PC-9 (cell line): ENCODE measurements at places on chromosomes 7 and 10.

DNA sequence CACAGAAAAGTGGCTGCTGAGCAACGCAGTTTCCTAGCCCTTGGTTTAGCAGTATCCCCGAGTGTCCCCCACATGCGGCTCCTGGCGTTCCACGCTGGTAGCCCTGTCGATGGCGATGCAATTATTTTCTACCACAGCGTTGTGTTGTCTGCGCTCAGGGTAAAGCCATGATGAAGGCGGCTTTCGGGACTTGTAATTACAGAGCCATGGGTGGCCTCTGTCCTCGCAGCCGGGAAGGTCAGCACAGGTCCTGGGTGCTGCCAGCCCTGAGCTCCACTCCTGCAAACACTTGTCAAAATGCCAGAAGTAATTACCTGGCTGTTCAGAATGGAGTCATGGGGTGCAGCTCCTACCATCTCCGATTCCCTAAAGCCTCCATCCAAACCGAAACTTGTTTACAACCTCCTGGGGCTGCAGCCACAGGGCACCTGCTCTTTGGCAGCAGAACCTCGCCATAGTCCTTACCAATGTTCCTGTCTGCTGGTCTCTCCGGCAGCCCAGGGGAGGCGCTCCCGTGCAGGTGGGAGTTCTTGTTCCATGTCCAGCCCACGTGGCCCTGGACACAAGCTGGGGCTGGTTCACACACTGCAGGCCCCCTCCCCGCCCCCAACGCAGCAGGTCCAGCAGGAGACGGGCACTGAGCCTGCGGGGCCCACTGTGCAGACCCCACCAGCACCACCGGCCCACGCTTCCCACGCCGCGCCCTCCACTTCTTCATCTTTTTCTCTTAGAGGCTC, 512.6 kb downstream of the PTPRN2 start:
- H3K27ac ChIP-seq: no peak overlapping the region
- H3K27me3 ChIP-seq: peaks cover 83% of the 10 kb centered on the region
- no peak for DNase-seq
- H3K36me3 ChIP-seq: no peaks in the 10 kb centered on the region
- no peak overlapping the region for H3K4me3 ChIP-seq

DNA sequence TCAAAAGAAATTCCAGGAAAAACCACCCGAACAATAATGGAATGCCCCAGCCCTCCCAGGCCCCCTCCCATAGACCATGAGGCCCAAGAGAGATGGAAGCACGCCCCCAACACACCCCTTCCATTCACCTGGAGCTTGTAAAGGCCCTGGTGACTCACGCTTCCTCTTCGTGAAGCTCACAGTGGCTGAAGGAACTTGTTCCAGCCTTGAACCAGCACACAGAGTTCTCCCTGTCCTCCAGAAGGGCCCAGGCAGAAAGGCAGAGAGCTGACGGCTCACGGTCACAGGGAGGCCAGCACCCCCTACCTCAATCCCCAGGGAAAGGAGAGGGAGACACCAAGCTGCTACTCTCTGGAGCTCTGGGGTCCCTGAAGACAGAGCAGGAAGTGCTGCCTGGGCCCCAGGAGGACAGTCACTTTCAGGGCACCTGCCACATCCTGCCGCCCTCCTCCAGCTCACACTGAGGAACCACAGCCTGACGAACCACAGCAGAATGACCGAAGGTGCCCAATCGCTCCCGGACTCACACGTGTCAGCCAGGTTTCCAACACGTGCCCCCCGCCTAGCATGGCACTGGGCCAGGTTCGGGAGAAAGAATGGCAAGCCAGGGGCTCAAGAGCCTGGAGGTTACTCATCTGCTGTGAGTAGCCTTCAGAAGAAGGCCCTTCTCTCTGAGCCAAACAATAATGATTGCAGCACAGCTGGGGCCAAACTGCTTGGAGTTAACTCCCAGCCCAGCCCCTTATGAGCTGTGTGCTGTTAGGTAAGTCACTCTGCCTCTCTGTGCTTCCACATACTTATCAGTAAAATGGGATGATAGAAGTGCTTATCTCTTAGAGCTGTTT, 52.8 kb downstream of the DLG5 start:
- peak; percentile 92 for DNase-seq
- no peaks in the 10 kb centered on the region for H3K27me3 ChIP-seq

GRCh38 chr7:27339478-27339877, 96.9 kb downstream of the EVX1 start:
- H3K36me3 ChIP-seq: no peaks in the 10 kb centered on the region
- H3K27ac ChIP-seq: no peak overlapping the region
- H3K27me3 ChIP-seq: no peaks in the 10 kb centered on the region
- DNase-seq: no peak
- H3K4me3 ChIP-seq: no peak overlapping the region

- no peak for DNase-seq
Observed at GRCh38 chr7:157743781-157744525, 407.1 kb downstream of the DNAJB6 start.

- H3K36me3 ChIP-seq: no peaks in the 10 kb centered on the region
- no peak overlapping the region for H3K27ac ChIP-seq
- H3K4me1 ChIP-seq: no peaks in the 10 kb centered on the region
Observed at GRCh38 chr10:78231939-78232338, 198.3 kb downstream of the RPS24 start.
